ENCODE measurements at places on chromosomes 2 and 18.
A peak's percentile ranks its signal among the peaks of the same experiment; 100 is the strongest.

GRCh38 chr18:77078690-77079070 lies 53.9 kb downstream of the MBP start:
- DNase-seq = no peak

DNA sequence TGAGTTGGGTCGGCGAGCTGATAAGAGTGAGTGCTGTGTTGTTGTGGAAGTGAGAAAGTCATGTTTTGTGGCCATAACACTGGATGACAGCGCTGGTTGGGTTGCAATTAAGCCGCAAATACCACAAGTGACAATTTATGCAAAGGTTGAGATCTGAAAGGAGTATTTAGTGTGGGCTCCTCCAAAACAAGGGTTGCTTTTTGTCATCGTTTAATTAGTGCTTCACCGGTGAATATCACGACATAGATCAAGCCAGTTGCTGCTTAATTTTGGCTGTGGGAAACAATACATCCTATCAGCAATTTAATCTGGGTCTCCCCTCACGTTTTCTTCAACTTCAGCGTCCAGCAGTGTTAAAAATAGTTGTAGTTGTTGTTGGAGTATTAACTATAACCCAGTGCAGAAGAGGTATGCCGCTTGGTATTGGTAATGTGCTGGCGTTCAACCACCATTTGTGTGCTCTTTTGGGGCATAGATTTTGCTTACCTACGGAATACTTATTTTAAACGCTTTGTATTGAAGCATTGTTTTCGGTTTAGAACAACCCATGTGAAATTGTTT lies 662 bp downstream of the ACVR2A start:
- DNase-seq = no peak

- DNase-seq = no peak
These were observed 21.5 kb upstream of the TMEM87B start for GRCh38 chr2:112033600-112033999.

DNA sequence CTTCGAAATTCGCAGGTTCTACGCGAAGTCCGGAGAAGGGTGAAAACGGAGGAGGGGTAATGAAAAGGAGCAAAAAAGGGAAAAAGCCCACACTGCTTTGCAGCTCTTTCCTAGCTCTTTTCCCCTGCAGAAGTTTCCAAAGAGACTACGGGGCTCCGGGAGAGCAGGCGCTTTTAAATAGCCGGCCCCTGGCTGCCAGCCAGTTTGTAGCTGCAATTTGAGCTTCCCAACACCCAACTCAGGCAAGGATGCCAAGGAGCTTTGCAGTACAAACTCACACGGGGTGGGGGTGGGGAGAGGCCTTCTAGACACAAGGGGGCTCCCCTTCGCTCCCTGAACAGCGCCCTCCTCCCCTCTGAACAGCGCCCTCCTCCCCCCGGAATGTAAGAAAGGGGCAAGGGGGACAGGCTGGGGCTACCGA lies at the start of gene IGFBP5:
IGFBP5 (minus strand) TSS at position 149 of the 421 bp plus-strand sequence. CDS start 774 bp downstream, outside the sequence.
- peak; percentile 5 for DNase-seq

DNA sequence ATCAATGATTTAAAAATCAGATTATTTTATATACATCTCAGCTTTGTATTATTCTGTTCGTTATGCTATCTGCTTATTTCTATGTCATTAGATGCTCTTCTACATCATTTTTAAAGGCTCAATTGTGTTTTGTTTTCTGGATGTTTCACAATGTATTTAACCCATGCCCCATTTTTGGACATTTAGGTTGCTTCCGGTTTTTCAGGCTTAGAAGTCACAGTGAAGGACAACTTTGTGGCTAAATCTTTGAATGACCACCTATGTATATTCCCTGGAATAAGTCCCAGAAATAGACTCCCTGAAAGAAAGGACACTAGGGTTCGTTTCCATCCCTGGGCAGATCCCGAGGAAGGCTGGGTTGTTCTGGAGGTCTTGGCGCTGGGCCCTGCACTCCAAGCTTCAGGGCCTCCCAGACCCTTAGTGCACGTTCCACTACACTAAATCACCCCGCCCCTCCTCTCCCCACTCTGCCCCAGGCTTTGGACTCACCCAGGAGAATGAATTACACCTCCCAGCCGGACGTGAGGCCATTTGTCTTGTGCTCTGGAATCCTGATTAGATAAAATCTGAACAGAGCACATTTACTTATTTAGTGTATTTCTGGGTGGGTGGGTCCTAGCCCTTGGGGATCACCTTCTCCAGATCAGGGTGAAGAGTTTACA lies 188.2 kb downstream of the ZFP36L2 start:
- no peak for DNase-seq

- no peak for DNase-seq
These were observed 233.0 kb upstream of the NOL4 start for GRCh38 chr18:34457761-34458160.

- no peak for DNase-seq
These were observed 32.7 kb upstream of the CCDC68 start for GRCh38 chr18:54991981-54992380.

DNA sequence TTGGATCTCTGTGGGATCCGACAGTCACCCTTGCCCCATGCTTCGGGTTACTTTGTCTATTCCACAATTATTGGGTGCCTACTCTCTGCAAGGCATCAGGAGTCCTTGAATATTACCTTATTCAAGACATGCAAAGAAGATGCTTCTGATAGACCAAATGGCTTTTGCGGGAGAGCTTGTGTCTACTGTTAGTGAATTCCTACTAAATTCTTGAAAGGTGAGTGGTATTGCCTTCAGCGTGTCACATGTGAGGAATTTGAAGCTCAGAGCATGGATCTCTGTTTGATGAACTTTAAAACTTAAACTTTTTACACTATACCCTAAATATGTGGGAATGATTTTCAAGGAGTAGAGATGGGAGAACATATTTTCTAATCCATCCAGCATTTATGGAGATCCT lies 184.4 kb downstream of the LTBP1 start:
- DNase-seq = no peak

GRCh38 chr18:48136051-48136826 lies 205.8 kb upstream of the SMAD2 start:
- DNase-seq = no peak

GRCh38 chr2:26522325-26522724 lies 44.4 kb upstream of the OTOF start:
- no peak for DNase-seq

DNA sequence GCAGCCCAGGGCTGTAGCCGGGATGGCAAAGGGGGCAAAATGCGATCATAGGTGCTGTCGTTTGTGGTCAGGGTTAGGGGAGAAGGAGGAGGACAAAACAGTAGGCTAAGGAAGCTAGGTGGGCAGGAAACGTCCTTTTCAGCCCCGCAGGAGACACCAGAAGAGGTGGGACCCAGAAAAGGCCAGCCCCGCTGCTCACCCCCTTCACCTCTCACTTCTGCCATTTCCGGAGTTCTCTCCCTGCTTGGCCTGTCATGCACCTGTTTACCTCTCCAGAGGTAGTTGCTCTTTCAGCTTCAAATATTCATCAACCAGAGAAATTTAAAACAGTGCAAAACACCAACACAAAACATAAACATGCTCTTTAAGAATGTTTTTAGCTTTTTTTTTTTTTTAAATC lies 849 bp downstream of the AQP4 start:
- no peak for DNase-seq

DNA sequence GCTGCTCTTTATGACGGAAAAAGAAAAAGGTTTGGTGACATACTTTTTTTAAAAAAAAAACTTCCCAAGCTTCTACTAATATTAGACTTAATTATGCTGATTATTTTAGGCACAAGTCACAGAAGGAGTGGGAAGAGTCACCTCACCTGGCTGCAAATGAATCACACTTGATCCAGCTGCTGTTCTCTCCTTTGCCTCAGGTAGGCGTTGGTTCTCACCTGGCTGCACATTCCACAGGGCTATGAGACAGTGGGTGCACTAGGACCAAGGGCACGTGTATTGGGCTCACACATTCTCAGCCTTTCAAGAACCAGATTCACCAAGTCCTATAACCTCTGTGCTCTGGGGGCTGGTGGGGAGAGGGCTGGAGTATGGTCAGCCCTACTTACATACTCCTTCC lies 93.3 kb downstream of the TGFA start:
- DNase-seq = no peak

- no peak for DNase-seq
These were observed 72.9 kb downstream of the QPCT start for GRCh38 chr2:37417321-37417720.

DNA sequence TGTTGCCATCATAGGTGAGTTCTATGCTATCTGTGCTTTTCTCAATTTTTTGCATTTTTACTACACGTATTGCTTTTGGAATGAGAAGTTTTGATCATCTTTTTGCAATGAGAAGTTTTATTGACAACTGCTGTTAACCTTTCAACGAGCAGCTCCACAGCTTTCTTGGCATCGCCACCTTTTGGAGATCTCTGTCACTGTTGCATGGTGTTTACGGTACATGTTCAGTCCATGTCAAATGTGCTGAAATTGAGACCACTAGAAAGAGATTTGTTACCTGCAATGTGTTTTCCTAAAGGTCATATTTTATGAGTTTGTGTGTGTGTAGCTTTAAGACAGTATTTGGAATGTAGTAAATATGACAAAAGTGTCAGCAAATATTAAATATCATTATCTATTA lies 120.8 kb downstream of the OSBPL6 start:
- no peak for DNase-seq

DNA sequence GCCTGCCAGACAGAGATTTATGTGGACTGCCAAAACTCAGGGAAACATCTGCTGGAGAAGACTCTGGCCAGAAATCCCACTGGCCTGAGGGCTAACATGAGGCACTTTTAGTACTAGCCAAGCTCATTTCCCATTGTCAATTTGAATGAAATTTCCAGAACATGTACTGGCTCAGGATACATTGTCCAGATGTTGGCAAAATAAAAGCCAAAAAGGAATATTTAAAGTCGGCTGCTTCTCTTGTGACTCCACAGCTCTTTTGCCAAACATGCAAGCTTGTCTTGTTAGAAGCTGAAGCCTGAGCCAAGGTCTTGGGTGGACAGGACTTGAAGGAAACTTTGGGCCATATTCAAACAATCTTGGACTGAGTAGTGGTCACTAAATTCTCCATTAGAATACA lies 215.5 kb downstream of the NCKAP5 start:
- DNase-seq = no peak

DNA sequence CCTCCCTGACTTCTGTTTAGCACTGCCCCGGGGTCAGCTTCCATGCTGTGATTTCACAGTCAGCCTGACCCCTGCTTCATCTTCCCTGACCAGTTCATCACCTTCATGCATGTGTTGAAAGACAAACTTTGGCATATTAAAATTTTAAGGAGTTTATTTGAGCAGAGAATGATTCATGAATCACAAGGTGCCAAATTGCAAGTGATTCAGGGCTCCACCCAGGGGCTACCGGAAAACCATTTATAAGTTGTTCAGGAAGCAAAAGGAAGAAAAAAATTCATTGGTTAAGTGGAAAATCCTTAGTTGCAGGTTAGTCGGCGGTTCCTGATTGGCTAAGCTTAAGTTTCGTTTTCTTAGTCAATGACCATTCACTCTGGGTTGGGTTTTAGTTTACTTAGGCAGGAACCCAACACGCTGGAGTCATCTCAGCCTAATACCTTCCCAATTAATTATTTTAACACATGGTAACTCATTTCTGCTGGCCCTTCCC lies 10.6 kb downstream of the IL1F10 start:
- DNase-seq = no peak

- no peak for DNase-seq
These were observed 39.8 kb upstream of the AAK1 start for GRCh38 chr2:69683170-69683971.

- no peak for DNase-seq
These were observed 8.2 kb upstream of the HNRNPA3 start for GRCh38 chr2:177204417-177204816.

- DNase-seq = no peak
These were observed 220.7 kb downstream of the TPGS2 start for GRCh38 chr18:36608107-36608506.

DNA sequence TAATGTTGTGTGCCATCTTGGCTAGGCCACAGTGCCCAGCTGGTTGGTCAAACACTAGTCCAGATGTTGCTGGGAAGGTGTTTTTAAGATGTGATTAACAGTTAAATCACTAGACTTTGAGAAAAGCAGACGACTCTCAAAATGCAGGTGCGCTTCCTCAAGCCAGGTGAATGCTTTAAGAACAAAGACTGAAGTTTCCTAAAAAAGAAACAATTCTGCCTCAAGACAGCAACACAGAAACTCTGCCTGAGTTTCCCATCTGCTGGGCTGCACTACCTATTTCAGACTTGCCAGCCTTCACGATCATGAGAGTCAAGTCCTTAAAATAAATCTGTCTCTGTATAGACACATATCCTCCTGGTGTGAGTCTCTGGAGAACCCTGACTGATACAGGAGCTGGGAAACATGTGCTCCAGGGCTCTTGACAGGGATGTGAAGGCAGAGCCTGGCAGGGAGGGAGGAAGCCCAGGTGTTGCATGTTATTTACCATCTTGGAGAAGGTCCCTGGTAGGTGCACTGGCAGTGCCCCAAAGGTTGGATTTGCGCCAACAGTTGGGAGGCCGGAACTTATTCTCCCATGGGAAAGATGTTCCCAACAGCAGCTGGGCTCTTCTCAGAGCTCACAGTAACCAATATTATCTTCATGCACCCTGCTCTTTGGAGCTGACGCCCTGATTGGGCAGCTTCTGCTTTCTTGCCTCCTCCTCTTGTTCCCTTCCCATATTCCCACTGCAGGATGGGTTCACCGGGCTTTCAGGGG lies 43.9 kb downstream of the ST6GAL2 start:
- DNase-seq = no peak

- no peak for DNase-seq
These were observed 42.1 kb upstream of the EHBP1 start for GRCh38 chr2:62663411-62663810.

GRCh38 chr2:196783431-196784094 lies 15.9 kb downstream of the GTF3C3 start:
- no peak for DNase-seq

DNA sequence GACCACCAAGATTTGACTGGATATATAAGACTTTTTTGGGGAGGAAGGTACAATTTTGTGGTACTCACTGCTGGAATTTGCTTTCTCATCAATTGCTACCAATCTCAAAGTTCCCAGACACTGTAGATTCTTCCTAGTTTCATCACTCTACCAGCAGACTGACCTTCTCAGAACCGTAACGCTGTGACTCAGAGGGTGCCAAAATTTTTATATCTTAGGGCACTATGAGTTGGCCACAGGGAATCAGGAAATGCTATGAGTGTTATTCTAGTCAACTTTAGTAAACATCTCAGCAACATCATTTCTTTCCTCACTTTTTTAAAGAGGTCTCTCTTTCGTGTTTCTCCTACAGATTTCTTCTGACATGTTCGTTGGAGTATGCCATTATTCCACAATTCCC lies 499.0 kb downstream of the TMX3 start:
- DNase-seq = no peak

GRCh38 chr2:80117401-80117800 lies 187.2 kb downstream of the LRRTM1 start:
- DNase-seq = no peak

- DNase-seq = no peak
These were observed 165.8 kb downstream of the UBE2E3 start for GRCh38 chr2:181146171-181146570.

GRCh38 chr2:177763531-177764265 lies 308.9 kb downstream of the PDE11A start:
- no peak for DNase-seq

GRCh38 chr2:236637686-236638569 lies 68.3 kb downstream of the ACKR3 start:
- DNase-seq = no peak

- DNase-seq = no peak
These were observed 47.5 kb downstream of the ZNF638 start for GRCh38 chr2:71379086-71379485.

All from NCI-H187 treated with DMSO at 0.1 percent for 48 hours (cell line).